ENCODE measurements at places on chromosomes 13 and 19. TPM values are rescaled to one million over a fixed set of nuclear protein-coding genes. Genes with fewer than 3 reads are reported as not detected.

DNA sequence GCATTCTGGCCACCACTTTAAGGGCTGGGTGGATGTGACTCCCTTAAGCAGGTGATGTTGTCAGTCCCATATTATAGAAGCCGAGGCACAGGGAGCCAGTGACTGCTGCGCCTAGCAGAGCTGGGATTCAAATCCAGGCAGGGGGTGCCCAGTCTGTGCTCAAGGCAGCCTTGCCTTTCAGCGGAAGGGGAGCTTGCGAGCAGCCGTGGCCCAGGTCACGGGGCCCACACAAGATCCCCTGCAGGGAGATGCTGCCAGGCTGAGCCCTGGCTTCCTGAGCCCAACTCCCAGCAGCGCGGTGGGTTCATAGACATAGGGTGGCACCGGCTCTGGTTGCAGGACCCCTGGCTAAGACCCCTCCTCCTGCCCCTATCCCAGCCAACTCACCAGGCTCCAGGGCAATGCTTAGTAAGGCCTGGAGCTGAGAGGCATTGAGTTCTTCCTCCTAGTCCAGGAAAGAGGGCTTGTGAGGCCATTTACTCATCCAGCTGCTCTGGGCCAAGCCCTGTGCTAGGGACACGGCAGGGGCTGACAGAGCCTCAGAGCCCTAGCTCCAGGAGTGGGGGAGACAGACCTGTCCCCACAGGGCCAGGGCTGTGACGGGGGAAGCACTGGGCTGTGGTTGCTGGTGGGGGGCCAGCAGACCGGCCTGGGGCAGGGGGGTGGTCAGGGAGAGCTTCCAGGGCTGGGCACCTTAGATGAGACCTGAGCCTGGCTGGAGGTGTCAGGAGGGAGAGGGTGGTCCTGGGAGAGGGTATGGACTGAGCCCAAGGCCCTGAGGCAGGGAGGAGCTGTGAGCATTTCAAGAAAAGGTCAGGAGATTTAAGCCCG is 9.6 kb downstream of the CAPN12 start:
- DNase-seq: no peak

GRCh38 chr19:19061506-19061905 is 2.3 kb upstream of the SLC25A42 start:
- DNase-seq: no peak

- no peak for DNase-seq
Observed at GRCh38 chr19:11478167-11479089, 2.4 kb downstream of the ELAVL3 start.

- DNase-seq: no peak
Observed at GRCh38 chr13:84417416-84417815, 535.1 kb upstream of the SLITRK1 start.

ZNF470 gene
- total RNA-seq: 2.9 TPM

GRCh38 chr19:49469828-49470614 is 4.0 kb upstream of the FLT3LG start:
- DNase-seq: no peak

Data from kidney epithelial cell (primary cell).